ENCODE measurements at places on chromosomes 1 and 21. TPM values are rescaled to one million over a fixed set of nuclear protein-coding genes. Genes with fewer than 3 reads are reported as not detected.

HUNK gene
- polyA plus RNA-seq, result 14.1 TPM

RGS18 gene
- polyA plus RNA-seq, result 1.4 TPM

OR2M3 gene
- 0.04 TPM for polyA plus RNA-seq

TAS1R1 gene
- polyA plus RNA-seq, result 0.15 TPM

LZIC gene
- polyA plus RNA-seq, result 77.8 TPM

OR11L1 gene
- not detected for polyA plus RNA-seq

Data from left renal pelvis (tissue), 4 donors.